ENCODE measurements at places on chromosomes 5 and 9.

GRCh38 chr5:180486636-180487149, 7.5 kb upstream of the CNOT6 start:
- no peak for DNase-seq

DNA sequence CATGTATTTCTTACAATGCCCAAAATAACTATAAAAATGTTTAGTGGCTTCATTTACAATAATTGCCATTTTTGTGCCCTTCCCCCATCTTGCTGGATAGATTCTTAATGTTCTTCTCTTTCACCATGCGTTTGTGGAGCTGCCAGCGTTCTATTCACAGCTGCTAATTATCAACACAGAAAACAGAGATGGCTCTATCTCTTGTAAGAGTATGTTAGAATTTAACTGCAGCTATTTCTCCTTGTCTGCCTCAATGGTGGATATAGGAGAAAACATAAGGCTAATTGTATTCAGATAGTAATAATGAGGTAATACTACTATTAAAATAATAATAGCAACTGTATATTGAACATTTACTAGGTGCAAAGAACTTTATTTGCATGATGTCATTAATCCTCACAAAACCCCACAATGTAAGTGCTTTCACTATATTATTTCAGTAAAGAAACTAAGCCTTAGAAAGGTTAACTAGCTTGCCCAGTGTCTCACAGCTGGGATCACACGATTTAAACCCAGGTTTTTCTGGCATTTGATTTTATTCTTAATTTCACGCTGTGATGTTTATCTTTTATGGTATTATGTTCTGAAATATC, 50.1 kb downstream of the JAKMIP2 start:
- no peak for DNase-seq

- no peak for DNase-seq
These were observed 647.8 kb downstream of the TAF11L14 start for GRCh38 chr5:18281947-18282581.

GRCh38 chr5:32225445-32225844, 51.3 kb upstream of the GOLPH3 start:
- no peak for DNase-seq

DNA sequence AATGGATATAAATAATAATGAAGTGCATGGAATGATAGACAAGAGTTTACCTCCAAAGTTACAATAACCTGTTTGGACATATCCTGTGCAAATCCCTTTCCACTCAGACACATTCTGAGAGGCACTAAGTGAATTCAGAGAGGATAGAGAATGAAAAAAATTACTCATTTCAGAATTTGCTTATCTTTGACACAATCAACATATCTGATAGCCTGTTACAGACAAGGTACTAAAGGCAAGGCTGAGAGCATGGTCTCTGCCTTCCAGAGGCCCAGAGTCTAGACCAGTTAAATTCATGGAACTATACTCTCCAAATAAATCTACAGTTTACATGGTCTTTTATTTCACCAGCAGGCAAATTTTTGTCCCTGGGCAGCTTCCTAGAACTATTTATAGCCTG, 371.8 kb upstream of the PTGER4 start:
- no peak for DNase-seq

- DNase-seq: no peak
These were observed 11.3 kb upstream of the SPZ1 start for GRCh38 chr5:80308526-80308925.

GRCh38 chr9:8172000-8172399, 372.4 kb upstream of the DMAC1 start:
- DNase-seq: no peak

GRCh38 chr9:125821078-125821477, 73.9 kb downstream of the PBX3 start:
- no peak for DNase-seq

- no peak for DNase-seq
These were observed 14.4 kb upstream of the FAT2 start for GRCh38 chr5:151605559-151605958.

Data from activated naive CD4-positive, alpha-beta T cell treated with Interleukin-2 at 50 U/mL for 16 hours (primary cell).